OCI-LY7 (cell line): ENCODE measurements at places on chromosomes 3 and 15. TPM values are rescaled to one million over a fixed set of nuclear protein-coding genes. Genes with fewer than 3 reads are reported as not detected.
A peak's percentile ranks its signal among the peaks of the same experiment; 100 is the strongest.

The PAK6 gene
- not detected in 2 replicates for total RNA-seq

DNA sequence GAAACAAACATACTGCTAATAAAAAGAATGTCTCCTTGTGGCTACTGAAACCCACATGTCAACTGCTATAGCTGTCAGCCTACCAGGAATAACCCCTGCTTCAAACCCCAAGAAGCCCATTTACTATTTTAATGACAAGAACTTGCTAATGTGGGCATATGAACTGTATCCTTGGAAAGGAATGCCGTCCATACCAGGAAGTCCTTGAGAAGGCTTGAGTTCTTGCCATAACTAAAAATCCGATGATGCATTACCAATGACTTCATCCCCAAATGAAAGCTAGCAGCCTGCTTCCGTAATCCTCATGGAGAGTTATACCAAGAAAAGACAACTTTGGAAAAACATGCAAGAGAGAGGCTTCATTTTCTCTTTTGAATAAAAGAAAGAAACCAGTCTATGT is 34.8 kb downstream of the MINDY4B start:
- DNase-seq: no peak

DNA sequence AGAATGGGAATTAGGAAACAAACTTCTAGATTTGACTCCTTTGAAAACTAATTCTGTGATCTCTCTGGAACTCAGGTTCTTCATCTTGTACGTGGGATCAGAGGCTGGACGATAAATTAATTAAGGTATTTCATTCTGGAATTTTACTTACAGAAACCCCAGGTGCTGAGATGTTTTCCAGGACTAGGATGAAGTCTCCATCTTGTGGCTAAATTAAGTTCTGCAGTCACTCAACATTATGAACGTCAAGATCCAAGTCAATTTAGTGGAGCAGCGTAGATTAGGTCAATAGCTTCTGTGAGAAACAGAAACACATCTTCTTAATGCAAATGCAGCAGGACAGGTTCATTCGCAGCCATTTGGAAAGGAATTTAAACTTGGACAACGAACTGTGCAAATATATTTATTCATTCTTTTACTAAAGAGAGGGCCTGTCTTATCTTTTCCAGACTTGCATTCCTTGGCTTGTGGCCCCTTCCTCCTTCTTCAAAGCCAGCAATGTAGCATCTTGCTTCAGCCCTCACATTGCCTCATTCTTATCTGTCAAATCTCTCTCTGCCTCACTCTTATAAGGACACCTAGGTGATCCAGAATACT is 26.7 kb upstream of the TMC3 start:
- peak; percentile 58 for DNase-seq

The ANKRD63 gene
- total RNA-seq: not detected in 2 replicates

DNA sequence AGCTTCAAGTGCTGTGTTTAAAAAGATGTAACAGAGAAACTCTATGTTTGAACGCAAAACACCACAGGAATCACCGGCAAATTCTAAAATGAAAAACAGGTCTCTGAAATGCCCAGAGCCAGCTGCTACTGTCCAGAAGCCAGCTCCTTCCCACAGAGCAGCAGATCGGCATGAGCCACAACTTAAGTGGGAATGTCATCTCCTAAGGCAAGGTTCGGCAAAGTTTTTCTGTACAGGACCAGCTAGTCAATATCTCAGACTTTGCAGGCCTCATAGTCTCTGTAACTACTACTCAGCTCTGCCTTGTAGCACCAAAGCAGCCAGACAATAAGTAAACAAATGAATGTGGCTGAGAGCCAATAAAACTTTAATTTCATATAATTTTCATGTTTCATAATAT is 4.9 kb downstream of the PLOD2 start:
- DNase-seq: no peak

DNA sequence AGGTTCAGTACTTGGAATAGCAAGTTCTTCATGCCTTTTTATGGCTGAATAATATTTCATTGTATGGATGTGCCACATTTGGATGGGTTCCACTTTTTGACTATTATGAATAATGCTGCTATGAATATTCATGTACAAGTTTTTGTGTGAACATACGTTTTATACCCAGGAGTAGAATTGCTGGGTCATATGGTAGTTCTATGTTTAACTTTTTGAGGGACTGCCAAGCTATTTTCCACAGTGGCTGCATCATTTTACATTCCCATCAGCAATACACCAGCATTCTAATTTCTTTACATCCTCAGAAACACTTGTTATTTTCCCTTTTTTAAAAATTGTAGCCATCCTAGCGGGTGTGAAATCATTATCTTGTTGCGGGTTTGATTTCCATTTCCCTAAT is 76.0 kb upstream of the PRR20G start:
- DNase-seq: no peak

The JMJD7 gene
- 14.1 and 16.0 TPM in 2 replicates for total RNA-seq

DNA sequence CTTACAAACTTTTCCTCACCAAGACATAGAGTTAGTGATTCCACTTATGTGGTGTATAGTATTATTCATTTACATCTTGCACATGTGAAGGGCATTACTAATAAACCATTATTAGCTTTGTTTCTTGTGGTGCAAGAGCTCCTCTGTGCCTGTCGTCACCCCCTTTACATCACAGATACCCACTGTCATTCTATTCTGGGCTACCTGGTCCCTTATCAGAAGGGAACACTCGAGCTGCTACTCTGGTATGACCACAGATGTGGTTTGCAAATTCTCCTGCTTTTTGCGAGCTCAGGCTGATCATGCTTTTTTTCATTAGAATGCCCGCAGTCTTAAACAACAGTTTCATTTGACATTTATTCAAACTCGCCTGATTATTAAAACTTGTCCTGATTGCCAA is 13.9 kb upstream of the SENP2 start:
- no peak for DNase-seq

DNA sequence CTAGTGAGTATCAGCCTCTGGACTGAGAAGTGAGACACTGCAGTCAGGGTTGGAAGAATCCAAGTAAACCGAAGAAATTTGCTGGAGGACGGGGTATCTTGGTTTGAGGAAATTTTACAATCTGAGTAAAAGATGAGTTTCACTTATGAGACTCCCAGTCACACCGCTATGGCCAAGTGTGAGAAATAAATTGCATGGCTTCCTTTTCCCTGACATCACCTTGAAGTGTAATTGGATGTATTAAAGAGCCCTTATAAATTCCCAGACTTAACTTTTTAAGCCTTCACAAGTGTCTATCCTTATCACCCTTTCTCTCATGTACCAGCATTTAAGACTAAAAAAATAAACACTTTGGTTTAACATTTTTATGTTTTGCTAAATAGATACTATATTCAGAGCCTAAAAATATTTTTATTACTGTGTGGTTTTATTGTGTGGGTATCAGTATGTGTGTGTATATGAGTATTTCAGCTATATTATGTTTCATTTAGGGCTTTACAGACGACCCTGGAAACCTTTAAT is 23.8 kb downstream of the USP3 start:
- no peak for DNase-seq

The CCR9 gene
- 0.32 TPM in 1 of 2 replicates, not detected in the other for total RNA-seq

DNA sequence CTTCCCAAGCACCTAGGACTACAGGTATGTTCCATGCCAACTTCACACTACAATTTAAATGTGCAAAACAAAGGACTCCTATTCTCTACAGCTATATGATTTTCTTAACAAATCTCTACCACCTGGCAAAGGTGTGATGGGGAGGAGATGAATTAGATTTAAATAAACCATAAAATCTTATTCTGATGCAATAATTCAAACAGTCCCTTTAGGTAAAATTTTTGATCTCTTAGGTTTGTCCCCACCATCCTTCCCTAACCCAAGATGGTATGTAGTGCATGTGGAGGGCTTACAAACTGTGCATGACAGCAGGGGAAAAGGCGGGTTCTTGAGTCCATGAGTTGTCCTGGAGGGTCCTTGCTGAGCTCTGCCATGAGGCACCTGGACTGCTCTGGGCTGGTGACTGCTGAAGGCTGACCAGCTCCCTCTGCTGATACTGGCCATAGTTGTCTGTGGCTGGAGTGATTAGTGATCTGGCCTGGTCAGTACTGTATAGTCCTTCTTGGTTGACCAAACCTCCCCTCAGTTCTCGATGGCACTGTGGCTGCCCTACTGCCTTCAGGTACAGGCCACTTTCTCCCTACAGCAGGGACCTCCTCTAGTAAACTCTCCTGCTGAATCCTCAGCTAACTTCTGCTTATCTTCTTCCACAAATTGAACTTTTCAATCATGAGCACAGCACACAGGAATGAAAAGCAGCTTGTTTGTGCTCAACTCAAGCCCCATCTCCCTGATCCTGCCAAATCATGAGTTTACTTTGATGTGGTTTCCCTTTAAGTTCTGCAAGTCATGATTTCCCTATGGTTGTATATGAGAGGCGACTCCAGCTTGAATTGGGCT is 30.1 kb downstream of the CFAP161 start:
- DNase-seq: no peak

GRCh38 chr3:64027658-64028057 is 4.4 kb upstream of the PSMD6 start:
- DNase-seq: no peak

DNA sequence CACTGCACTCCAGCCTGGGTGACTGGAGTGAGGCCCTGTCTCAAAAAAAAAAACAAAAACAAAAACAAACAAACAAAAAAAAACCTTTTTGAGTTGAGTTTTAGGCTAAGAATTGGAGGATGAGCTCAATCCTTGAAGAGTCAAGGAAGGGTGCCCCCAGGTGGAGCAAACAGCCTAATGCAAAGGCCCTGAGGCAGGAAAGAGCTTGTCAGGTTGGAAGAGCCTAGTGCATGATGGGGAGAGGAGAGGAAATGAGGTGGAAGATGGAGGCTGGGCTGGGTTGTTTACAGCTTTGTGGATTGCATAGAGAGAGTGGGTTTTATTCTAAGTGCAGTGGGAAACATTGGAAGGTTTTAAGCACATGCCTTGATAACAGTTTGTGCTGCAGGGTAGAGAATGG is 2.1 kb upstream of the SNX22 start:
- peak; percentile 60 for DNase-seq

The UACA gene
- not detected in 2 replicates for total RNA-seq

GRCh38 chr15:33293713-33294334 is 16.9 kb upstream of the RYR3 start:
- DNase-seq: no peak

DNA sequence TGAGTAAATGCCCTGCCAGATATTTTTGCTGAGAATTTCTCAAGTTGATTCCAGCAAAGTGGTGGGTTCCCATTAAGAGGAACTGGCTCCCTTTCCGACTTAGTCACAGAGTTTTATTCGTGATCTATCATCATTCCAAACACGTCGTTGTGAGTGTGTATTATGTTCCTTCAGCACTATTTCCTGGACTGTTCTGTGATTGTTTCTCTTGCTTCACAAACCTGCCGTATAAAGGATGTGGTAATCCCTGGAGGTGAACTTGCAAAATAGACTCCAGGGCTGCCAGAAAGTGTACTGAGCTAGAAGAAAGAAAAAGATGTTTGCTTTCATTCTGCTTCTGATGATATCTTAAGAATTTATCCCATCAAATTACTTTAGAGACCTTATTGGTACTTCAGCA is 14.5 kb upstream of the CAPN3 start:
- no peak for DNase-seq

The TMEM40 gene
- total RNA-seq: not detected in 2 replicates

The BCHE gene
- total RNA-seq: not detected in 2 replicates

- no peak for DNase-seq
Measured at GRCh38 chr3:56192001-56192400, 276.3 kb downstream of the ERC2 start.

DNA sequence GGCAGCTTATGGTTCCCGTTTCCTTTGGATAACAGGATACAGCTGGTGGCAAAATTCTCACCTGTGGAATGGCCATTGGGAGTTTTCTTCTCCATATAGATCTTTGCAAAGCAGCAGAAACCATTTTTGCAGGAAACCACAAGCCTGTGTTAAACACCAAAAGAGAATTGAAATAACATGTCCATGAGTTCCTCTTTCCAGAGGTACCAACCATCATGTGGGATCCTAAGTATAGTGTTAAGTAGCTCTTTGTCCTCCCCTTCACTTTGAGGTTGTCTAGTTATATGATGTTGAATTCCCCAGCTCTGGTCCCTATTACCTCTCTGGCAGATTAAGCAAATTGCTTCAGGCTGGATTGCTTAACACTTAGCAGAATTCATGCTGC is 94.9 kb downstream of the AKAP13 start:
- peak; percentile 85 for DNase-seq

DNA sequence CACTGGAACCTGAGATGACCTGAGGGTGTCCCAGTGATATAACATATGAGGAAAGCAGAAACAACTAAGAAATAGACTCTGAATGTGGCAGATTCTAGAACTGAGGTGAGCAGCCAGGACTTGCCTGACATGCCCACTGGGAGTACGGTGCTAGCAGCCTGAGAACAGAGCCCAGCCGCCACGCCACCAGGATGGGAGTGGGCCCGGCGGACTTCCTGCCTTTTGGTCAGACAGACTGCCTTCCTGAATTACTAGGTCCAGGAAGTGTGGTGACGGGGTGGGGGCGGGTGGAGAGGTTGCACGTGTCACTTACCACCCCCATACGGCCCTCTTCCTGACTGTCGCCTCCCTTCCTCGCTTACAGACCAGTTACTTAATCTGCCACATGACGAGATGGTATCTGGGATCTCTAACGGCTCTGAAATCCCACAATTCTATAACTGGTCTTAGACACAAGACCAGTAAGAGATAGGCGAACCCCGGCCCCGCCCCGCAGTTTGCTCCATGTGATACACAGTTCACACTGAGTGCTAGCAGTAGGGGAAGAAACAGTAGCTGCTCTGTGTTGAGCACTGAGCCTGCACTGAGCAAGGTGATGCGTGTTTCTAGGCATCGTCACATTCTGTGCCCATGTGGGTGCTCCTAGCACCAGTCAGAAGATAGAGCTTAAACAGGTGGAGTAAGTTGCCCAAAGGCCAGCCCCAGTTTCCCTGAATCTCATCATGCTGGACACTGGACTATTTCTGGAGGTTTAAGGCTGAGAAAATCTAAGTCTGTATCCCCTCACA is 95.7 kb downstream of the CPN2 start:
- peak; percentile 18 for DNase-seq

- no peak for DNase-seq
Measured at GRCh38 chr15:63764804-63765311, 68.9 kb downstream of the HERC1 start.

GRCh38 chr3:325495-325894 is 128.9 kb downstream of the CHL1 start:
- DNase-seq: no peak

- DNase-seq: no peak
Measured at GRCh38 chr3:39927479-39927878, 118.1 kb downstream of the MYRIP start.

- DNase-seq: no peak
Measured at GRCh38 chr3:44284949-44285348, 43.3 kb downstream of the TOPAZ1 start.

The PIGX gene
- 31.5 and 32.4 TPM in 2 replicates for total RNA-seq

GRCh38 chr3:122101646-122102045 is 46.5 kb downstream of the CD86 start:
- peak; percentile 77 for DNase-seq

GRCh38 chr15:72369964-72370363 is 5.8 kb downstream of the HEXA start:
- DNase-seq: no peak

The POTEB gene
- total RNA-seq: not detected in 2 replicates
